Central memory CD8-positive, alpha-beta T cell (primary cell): ENCODE measurements at places on chromosomes 4 and X.

DNA sequence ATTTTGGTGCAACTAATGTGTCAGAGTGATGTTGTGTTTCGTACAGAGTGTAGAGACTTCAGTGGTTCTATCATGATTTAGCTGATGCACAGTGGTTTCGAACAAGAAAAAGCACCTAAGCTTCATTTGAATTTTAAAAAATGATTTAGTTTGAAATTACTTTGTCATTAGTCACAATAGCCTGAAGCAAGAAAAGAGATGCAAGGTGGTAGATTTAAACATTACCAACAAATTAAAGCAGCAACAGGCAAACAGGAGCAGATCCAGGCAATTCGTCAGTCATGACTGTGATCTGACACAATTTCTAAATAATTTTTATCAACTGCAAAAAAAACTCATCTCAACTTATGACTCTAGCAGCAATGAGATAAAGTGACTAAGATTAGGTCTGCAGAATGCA is 24.6 kb upstream of the COX7B2 start:
- no peak for DNase-seq

GRCh38 chr4:46730075-46730474 is 179.0 kb downstream of the COX7B2 start:
- no peak for DNase-seq

DNA sequence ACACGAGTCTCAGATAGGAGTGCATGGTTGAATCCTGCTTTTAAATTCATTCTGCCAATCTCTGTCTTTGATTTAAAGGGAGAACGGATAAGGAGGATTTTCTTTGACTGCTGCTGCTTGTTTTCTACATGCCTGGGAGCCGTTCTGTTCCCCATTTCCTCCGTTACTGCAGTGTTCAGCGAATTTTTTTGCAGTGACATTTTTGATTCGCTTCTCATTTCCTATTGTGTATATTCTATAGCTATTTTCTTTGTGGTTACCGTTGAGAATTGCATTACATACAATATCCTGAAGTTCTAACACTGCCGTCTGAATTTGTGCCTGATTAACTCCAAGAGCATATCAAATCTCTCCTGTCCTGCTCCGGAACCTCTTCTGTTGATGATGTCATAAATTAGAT is 14.8 kb upstream of the MAEA start:
- DNase-seq, result no peak

DNA sequence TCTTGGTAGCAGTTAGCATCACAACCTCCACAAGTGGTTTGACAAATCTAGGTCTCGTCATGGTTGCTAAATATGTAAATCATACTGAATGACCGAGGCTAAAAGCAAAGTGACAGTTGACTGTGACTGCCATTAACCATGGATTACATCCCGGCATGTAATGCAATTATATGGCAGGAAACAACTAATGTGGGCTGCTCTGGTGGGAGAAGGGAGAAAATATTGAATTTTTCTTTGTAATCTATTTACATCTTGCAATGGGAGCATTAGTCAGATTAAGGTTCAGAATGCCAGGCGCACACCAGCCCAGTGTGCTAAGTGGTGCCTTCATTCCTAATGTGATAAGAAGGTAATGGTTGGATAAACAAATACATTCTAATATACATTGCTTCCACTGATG is 35.8 kb downstream of the UNC5C start:
- no peak for DNase-seq

DNA sequence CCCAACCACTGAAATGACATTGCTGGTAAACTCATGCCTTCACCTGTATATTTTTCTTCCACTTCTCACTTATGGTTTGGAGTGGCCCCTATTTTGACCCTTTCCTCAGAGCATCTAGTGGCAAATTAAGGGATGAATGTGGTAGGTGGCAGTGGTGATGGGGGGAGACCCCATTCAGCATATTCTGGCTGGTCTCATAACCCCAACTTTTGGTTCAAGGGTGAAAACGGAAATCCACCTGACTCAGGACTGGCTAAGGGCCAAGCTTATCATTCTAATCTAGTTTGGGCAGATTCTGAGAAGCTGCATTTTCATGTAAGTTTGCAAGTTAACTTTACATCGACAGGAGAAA is 47.0 kb upstream of the NSUN7 start:
- no peak for DNase-seq

DNA sequence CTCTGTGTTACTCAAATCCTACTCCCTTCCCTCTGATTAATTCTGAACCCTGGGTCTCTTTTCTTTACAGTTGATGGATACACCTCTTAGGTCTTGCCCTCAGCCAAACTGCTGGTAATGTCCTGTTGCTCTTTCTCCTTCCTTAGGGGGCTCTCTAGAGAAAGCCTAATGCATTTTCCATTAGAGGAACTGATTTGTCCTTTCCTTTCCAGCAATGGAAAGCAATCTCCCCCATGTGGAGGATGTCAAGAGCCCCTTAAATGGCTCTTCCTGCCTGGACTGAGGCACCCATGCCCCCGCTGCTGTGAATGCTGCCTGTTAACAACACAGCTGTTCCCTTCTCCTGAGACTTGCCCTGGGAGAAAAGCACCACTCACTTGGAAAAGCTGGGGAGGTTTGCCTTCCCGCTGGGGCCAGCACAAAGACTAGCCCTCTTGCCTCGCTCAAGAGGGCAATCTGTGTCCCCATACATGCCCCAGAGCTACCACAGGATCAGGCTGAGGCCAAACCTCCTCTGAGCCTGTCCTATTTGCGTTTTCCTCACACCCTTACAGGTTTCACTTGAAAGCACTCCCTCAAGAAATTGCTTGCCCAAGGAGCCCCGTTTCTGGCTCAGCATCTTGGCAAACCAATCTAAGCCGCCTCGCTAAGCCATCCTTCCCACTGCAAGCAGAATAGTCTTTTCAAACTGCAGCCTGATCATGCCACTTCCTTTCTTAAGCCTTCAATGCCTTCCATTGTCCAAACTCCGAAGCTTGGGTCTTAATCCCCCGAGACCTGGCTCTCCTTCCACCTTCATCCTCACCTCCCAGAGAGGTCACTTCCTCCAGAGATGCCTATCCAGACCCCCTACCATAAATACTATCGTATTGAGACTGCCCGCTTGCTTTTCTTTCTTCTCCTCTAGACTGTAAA is 23.2 kb upstream of the SMIM20 start:
- no peak for DNase-seq

DNA sequence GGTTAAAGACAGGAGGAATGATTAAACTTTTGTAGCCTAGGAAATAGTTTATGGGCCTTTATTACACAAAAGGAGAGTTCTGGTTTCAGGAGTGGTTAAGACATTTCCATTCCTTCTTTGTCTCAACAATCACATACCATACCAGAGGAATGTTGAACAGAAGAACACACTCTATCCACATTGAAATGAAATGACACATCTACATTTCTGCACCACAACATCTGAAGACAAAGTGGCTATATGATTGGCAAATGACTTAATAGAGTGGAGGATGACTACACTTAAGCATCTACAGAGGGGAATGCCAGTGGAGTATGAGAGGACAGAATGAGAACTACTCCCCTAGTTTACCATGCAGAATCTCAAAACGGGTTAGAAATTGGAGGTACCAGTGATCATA is 8.0 kb downstream of the CYP2U1 start:
- DNase-seq, result no peak

- DNase-seq, result no peak
These were observed 500.4 kb upstream of the HS3ST1 start for GRCh38 chr4:11929080-11929479.

GRCh38 chrX:132778917-132779316 is 179.5 kb downstream of the HS6ST2 start:
- DNase-seq, result no peak

DNA sequence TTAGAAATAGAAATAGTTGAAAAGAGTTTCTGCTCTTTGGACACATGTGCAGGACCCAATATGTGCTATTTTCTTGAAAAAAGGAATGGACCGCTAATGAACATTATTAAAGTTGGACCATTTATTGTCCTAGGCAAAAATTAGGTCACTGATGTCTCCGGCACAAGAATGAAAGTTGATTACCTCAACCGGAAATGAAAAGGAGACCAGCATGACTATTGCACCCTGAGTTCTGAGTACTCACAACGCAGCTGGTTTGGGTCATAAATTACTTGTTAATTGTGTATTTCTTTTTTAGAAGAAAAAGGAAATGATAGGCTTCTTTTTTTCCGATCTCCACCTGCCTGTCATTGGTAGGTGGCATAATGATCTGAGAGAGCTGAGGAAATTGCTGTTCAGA is 232.7 kb downstream of the ARHGAP24 start:
- no peak for DNase-seq
